Lung (tissue), 17 donors: ENCODE measurements at places on chromosomes 2 and 18. TPM values are rescaled to one million over a fixed set of nuclear protein-coding genes. Genes with fewer than 3 reads are reported as not detected.

DNA sequence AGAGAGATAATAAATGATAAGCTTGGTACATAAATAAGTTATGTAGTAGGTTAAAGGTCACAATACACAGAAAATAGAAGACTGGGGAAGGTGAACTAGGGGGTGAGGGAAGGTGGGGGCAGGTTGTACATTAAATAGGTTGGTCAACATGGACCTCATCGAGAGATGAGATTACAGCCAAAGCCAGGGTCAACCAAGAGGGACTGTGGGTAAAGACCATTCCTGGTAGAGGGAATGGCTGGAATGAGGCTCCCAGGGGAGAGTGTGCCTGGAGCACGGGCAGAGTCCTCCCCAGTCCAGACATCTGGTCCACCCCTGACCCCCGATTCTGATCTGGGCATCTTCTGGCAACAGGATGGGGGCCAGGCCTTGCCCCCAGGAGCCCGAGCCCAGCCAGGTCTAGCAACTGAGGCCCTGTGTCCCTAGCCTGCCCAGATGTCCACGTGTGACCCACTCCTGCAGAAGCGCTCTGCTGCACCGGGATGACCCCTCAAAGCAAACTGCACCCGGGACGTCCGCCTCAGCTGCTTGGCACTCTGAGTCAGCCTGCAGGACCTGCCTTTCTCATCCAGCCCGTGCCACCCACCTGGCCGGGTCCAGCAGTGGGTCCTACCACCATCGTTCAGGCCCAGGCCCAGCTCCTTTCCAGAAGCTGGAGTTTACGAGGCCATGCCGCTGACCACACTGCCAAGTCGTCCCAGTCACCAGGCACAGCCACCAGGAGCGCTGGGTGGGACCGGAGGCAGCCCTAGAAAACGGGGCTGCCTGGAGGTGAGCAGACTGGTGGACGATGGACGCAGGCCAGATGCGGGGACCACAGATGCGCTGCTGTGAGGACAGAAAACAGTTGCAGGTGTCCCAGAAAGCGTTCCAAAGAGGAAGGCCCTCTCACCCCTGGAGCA lies 56.2 kb upstream of the ID2 start:
- DNase-seq: no peak

DNA sequence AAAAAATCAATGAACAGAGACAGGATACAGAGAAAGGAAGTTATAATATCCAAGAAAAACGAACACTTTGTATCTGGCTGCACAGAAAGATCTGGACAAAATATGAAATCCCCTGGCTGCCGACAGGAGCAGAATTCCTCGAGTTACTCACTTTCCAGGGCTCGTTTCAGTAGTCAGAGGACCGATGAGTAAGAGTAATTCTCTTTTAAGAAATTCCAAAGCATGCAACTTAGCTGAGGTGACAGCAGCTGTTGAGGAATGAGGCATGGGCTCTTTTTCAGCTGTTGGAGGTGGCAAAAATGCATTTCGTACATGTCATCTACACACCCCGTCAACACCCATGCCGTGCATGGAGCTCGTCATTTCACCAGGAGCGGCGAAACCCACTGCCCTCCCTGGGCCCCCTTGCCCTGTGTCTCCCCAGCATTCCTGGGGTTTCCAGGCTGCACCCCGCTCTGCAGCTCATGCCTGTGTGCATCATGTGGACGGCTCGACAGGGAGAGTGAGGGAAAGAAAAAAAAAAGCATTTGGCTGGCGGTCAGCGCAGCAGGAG lies 210.8 kb upstream of the SMIM21 start:
- DNase-seq: no peak

DNA sequence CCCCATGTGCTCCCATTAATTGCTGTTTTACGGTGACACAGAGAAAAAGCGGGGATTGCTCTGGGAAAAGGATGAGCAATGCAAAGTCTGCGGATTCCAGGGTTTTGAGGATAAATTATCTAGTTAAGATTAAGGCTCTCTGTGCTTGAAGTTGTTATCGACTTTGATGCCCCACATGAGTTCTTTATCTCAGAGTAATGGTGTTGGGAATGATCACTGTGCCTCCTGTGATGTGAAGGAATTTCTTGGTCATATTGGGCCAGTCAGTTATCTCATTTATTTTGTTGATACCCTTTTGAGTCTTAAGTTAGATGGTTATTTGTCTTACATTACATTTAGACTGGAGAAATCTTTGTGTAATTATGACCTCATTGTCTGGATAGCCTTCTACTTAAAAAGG lies 184.6 kb upstream of the MEX3C start:
- DNase-seq: no peak

DNA sequence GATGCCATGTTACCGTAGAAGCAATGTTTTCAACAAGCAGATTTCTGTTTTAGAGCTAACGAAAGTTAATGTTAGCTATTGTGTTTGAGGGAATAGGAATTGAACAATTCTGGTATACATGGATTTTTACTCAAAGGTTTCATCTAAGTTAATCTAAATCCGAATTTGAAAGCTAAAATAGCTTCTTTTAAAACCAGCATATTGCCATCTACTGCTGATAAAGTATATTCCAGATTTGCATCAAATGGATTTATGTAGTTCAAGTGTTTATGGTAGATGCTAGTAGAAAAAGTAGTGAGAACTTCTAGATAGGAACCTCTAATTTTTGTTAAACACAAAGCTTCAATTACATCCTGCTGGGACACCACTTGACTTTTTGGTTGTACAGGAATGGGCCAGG lies 1569.5 kb upstream of the NXPH2 start:
- DNase-seq: no peak

- no peak for DNase-seq
Observed at GRCh38 chr18:72342933-72343332, 201.2 kb downstream of the CBLN2 start.

DNA sequence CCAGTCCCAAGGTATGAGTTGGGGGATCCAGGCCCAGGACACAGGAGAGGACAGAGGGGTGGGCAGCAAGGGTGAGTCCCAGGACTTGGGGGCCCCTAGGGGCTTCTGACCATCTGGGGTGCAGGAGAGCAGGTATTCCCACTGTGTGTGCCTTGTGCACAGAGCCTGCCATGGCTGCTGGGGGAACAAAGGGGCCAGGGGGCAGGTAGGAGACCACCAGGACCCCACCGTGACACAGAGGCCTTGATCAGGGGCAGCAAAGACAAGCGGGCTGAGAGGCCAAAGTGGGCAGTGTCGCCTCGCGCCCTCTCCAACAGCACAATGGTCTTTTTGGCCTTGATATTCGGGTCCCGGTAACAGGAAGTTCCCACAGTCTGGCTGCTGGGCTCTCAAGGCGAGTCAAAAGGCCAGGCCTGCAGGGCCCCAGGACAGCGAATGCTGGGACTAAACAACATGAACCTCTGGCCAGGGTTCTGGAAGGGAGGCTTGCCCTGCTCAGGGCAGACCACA lies 12.3 kb upstream of the GPR17 start:
- no peak for DNase-seq

DNA sequence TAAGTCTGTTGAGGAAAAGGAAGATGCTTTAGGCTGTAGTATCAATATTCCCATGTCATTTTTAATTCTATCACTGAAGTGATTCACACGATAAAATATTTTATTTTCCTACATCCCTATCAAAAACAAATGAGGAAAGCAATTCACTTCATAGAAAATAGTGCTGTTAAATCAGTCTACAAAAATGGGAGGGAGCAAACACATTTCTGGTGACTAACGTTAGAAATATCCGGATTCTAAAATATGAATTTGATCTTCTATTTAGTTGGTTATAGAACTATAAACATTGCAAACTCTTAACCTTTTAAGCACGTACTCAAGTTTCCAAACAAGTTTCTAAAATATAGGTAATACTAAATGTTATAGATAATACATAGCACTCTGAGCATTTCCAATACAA lies 20.8 kb downstream of the ATF2 start:
- DNase-seq: no peak

DNA sequence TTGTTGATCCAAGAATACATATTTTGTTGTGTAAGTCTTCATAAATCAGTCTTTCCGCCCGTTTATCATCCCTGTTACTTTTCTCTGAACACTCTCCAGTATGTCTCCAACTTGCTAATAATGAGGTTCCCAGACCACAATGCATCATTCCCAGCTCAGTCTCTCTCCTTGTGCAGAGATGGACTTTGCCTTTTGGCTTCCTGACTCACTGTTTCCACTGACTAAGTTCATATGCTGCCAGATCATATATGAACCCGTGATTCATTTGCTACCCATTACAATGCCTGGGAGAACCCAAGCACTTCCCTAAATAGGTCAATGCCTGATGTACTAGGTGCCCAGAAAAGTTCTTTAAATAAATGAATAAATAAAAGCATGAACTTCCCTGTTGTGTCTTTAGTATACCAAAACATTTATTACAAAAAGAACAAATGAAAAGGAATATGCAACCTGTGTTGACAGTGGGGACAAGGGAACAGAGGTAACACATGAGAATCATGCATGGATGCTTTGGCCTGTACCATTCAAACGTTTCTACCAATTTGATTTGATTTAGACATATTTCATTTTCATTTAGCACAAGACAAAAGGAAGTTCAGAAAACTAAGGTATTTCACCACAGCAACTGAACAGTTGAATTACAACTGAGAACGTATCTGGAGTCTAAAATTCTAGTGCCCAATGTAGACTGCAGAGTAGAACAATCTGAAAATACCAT lies 215.4 kb upstream of the HNRNPA3 start:
- no peak for DNase-seq

DNA sequence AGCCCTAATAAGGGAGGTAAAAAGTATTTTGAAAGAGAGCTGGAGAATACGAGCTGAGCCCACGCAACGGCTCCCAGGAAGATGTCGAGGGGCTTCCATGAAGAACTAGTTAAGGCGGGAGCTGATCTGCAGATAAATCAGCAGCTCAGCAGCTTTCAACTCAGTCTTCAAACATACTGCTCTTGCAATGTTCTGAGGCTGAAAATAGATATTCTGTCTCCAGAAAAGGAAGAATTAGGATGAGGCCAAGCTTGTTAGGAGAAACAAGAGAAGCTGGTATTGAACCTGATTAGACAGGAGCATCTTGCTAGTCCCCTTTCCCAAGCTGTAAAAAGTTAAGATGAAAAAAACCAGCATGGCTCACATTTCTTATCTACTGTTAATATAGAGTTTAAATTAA lies 91.1 kb downstream of the AFF3 start:
- no peak for DNase-seq

DNA sequence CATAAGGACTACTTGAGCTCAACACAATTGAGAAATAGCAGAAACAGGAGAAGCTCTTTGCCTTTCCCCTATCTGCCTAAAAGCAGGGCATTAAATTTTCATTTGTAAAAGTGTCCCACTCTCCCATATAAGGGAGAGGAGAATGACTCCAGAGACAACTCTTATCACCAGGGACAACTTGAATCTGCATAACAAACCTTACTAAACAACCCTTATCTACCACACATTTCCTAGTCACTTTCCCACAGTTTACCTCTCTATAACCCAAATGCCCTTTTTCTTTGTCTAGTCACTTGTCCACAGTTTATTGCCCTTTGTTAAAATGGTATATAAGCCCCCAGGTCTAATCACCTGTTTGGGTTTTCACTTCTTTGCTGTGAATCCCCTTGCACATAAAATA lies 37.5 kb upstream of the PPM1B start:
- DNase-seq: no peak

DNA sequence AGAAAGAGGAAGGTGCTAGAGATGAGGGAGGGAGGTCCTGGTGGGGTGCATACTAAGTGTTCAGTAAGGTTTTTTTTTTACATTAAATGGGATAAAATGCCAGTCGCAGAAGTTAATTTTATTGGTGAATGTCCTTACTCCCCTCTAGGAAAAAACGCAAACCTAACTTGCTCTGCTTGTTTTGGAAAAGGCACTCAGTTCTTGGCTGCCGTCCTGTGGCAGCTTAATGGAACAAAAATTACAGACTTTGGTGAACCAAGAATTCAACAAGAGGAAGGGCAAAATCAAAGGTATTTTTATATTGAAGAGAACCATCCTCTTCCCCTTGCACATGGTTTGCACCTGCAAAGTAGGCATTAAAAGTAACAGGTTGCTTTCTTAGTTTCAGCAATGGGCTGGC lies 12.7 kb upstream of the IL18R1 start:
- DNase-seq: peak; percentile 70

GRCh38 chr2:42827647-42828486 lies 35.5 kb upstream of the HAAO start:
- DNase-seq: peak; percentile 91

GRCh38 chr2:74618410-74619083 lies 29.6 kb downstream of the M1AP start:
- no peak for DNase-seq

GRCh38 chr2:44296653-44297052 lies 21.4 kb downstream of the SLC3A1 start:
- no peak for DNase-seq

GRCh38 chr2:197828464-197829135 lies 24.2 kb downstream of the PLCL1 start:
- peak; percentile 22 for DNase-seq

DNA sequence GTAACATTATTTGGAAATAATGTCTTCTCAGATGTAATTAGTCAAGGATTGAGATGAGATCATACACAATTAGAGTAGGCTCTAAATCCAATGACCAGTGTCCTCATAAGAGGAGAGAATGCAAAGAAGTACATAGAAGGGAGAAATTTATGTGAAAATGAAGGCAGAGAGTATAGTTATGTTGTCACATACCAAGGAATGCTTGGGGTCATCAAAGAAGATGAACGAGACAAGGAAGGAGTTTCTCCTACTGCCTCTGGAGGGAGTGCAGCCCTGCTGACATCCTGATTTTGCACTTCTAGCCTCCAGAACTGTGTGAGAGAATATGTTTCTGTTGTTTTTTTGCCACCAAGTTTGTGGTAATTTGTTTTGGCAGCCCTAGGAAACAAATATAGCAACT lies 100.1 kb downstream of the GALNT13 start:
- DNase-seq: no peak

GRCh38 chr2:44649381-44649780 lies 287.6 kb downstream of the CAMKMT start:
- no peak for DNase-seq

ZNF892 gene
- total RNA-seq: 2.7 TPM

GPR39 gene
- 15.3 TPM for total RNA-seq

RMDN2 gene
- 37.9 TPM for total RNA-seq

TPRKB gene
- total RNA-seq: 17.9 TPM

SUMO1 gene
- 99.6 TPM for total RNA-seq

MTERF4 gene
- 50.1 TPM for total RNA-seq

CIB4 gene
- not detected for total RNA-seq

RNU2-63P gene
- total RNA-seq: not detected

RSAD2 gene
- total RNA-seq: 13.2 TPM

CCL20 gene
- total RNA-seq: 8.0 TPM

ACMSD gene
- total RNA-seq: not detected

C1QL2 gene
- total RNA-seq: 0.31 TPM
